Activated naive CD8-positive, alpha-beta T cell treated with anti-CD3 and anti-CD28 coated beads, Interleukin-2, amount 10 ng/mL, durations not matched to agents 7 days and 5 days (primary cell): ENCODE measurements at places on chromosomes 3 and 15.

DNA sequence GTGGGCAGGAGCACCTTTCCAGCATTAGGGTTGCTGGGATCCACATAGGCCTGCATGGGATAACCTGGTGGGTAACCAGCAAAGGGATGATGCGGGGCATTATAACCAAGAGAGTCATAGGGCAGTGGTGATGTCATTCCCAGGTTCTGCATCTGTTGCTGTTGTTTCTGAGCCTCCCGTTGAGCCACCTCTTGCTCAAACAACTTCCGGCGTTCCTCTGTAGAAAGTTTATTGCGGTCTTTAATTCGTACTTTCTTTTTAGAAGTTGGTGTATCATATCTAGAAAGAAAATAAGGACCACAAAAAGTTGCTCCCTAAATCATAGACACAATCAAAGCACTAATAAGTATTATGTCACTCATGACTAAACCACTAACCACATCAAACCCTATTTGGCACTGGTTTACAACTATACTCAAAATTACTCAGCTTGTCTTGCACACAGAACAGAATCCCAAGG is 77.8 kb downstream of the NBEAL2 start:
- DNase-seq: no peak

DNA sequence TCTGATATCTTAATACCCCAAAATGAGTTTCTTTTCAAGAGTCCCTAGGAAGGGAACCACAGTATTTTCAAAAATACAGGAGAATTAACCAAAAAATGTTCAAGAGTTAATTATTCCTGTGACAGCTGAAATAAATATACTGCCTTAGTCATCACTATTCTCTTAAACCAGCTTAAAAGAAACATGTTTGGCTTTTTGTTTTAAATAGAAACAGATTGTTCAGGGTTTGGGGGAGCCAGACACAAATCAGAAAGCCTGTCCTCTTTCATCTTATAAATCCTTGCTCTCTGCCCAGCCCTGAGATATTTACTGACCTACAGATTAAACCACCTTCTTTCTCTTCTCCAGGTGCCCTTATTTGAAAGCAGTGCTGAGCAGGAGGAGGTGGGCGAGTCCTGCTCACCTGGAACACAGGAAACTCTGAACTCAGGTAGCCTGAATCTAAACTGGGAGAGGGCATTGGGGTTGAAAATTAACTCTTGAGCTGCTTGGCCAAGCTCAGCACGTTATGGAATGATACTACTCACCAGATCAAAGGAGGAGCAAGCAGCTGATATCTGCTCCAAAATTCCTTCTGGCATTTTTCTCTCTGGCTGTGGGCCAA is 84.1 kb upstream of the SPRED1 start:
- no peak for DNase-seq

DNA sequence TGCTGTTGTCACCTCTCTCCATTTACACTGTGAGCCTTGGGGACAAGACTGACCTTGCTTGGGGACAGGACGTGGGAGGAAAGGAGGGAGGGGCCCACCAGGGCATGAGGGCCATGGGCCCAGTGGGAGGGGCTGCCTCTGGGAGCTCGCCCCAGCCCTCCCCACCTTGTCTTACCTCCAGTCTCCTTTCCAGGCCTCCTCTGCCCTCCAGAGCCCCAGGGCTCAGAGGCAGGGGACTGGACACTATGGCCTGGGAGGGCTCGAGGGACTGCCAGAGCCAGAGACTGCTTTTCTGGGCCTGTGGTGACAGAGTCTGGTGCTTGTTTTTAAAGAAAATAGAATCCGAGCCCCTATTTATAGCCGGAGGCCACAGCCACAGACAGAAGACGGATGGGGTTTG is 10.2 kb downstream of the CSPG4 start:
- no peak for DNase-seq

DNA sequence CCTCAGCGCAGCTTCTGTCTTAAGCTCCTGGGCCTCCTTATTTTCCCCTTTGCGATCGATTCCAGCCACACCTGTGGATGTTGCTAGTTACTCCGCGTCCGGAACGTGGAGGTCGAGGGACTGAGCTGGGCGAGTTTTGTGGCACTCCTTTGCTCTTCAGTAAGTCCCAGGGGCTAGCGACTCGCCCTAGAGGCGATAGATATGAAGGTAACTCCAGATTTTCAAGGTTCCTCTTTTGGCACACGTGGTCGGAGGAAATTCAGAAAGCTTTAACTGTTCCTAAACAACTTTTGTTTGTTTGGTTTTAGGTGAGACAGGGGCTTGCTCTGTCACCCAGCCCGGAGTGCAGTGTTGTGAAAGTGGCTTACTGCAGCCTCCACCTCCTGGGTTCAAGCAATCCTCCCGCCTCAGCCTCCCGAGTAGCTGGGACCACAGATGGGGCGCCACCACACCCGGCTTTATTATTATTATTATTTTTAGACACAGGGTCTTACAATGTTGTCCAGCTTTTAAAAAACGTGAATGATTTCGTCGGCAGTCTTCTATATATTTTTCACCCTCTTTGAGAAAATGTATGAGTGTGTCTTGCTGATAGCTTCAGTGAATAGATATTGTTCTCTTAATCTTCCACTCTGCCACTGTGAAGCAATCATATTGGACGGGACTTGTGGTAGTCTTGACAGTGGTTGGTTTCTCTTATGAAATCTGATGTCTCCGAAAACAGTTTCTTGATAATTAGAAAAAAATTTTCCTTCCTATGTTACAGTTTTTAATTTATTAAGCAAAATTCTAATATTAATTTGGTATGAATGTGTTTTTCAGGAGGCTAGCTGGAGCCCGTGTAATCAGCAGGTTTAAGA is 785 bp downstream of the MFSD1 start:
- no peak for DNase-seq

- peak; percentile 53 for DNase-seq
Observed at GRCh38 chr3:133895208-133896001, at the start of gene RAB6B. Gene RAB6B (minus strand): TSS chr3:133895882. CDS start chr3:133895466, 416 bp downstream.

- DNase-seq: no peak
Observed at GRCh38 chr3:184508938-184509337, 52.6 kb upstream of the EPHB3 start.
